Amniotic epithelial cell (primary cell): ENCODE measurements at places on chromosomes 16 and 17.

- DNase-seq: no peak
Measured at GRCh38 chr17:82400830-82401229, 17.3 kb upstream of the HEXD start.

DNA sequence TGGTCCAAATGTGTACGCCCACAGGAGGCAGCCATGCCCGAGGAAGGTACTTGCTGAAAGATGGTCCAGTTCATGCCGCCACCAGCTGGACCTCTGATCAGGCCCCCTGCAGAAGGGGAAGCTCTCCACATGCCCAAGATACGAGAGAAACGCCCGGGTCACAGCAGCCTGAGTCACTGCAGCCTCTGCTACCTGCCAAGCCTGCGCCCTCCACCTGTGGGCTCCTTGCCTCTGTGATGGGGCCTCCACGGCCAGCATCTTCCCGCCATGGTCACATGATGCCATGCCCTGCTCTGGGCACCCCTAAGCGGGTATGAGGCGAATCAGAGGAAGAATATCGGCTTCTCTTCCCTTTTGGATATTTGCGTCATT, 13.7 kb upstream of the KREMEN2 start:
- no peak for DNase-seq

GRCh38 chr17:76700270-76700616, 10.5 kb downstream of the MXRA7 start:
- DNase-seq: no peak

- no peak for DNase-seq
Measured at GRCh38 chr16:65889533-65889966, 476.9 kb upstream of the CDH5 start.

- DNase-seq: no peak
Measured at GRCh38 chr17:44078412-44078811, 7.9 kb downstream of the G6PC3 start.

DNA sequence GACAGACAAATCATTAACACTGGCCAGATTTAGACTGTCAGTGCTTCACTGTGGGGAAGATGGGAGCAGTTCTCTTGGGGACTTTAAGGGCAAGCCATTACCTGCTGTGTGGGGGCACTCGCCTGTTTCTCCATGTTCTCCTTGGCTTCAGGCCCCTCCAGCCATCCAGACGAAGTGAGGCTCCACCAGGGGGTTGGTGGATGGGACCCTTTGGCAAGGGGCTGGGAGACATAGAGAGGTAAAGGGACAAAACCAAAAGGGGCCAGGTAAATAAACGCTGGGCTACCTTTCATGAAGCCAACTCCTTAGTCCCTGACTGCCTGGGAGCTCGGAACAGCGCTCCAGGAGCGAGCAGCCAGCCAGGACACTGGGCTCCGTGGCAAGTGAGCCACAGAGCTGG, 14.0 kb downstream of the TBX4 start:
- no peak for DNase-seq

- DNase-seq: no peak
Measured at GRCh38 chr17:67055041-67055443, 10.7 kb downstream of the CACNG1 start.

DNA sequence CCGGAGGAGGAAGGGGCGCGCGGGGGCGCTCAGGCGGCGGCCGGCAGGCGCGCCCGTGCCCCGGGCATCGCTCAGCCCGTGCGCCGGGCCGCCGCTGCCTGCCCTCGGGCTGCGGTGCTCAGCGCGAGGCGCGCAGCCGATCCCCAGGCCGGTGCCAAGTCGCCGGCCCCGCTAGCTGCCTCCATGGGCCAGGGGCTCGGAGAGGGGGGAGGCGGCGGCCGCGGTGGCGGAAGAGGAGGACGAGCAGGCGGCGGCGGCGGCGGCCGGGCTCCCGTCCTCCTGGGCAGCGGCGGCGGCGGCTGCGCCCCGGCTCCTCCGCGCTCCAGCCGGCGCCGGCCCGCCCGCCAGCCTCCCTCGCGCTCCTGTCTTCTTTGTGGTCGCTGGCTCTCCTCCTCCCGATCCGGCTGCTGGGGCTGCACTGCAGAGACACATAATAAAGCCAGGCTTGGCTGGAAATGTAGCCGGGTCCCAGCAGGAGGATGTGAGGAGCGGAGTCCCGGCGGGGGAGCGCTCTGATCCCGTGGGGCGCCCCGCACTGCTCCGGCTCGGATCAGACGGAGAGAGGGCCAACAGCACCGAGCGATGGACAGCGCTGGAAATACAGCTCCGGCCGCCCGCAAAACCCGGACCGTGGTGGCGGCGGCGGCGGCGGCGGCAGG, 889 bp upstream of the ZNF423 start:
- peak; percentile 66 for DNase-seq

GRCh38 chr16:51431517-51432241, 280.6 kb upstream of the SALL1 start:
- DNase-seq: peak; percentile 99

- no peak for DNase-seq
Measured at GRCh38 chr17:29705386-29705785, 82.7 kb upstream of the CORO6 start.

DNA sequence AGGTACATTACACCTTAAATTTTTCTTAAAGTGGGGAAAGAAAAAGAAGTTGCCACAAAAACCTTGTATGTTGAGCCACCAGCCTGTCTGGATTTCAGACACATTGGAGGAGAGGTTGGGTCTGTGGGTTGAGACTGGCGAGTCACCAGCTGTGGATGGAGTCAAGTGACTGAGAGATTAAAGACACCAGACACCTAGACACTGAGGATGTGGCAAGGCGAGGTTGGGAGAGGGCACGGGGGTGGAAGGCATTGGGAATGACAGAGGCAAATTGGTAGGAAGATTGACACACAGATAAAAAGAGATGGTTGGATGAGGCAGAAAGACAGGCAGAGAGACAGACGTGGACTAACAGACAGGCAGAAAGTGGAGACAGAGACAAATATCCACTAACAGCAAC, 49.6 kb downstream of the KCNJ12 start:
- DNase-seq: peak; percentile 6

GRCh38 chr17:11668618-11669017, 70.3 kb downstream of the DNAH9 start:
- DNase-seq: no peak

GRCh38 chr16:15899538-15900100, 11.2 kb upstream of the CEP20 start:
- DNase-seq: peak; percentile 77

- peak; percentile 60 for DNase-seq
Measured at GRCh38 chr17:29358416-29358815, 31.7 kb upstream of the TAOK1 start.

DNA sequence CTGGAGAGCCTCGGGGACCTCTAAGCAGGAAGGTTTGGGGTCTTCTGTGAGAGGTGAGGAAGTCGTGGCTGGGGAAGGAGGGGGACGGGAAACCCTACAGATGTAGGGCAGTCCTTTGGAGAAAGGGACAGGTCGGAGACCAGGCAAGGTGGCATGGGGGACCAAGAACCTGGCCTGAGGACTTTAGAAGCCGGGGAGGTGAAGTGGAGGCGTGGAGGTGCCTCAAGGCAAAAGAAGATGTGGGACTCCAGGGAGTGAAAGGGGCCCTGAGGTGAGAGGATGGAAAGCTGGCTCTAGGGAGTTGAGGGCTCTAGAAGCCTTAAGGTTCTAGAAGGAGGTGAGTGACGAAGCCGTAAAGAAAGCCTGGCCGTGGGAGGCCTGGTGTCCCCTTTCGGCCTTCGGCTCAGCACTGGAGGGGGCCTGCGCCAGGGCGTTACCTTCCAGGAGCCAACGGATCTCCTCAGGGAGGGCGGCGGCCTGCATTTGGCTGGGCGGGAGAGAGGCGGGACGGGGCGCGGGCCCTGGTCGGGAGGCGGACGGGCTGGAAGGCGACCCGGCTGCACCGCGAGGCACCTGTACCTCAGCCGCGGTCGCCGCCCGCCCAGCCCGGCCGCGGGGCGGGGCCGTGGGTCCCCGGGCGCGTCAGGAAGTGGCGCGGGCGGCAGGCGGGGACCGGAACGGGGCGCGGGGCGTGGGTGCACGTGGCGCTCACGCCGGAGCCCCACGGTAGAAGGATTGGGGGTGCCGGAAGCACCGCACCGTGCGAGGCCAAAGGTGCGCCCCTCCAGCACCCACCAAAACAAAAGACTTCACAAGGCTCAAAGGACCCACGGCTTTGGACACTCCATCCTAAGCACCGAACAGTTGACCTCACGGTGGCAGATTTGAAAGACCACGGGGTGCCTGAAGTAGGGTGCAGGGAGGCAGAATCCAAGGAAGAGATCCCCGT, at the start of gene SKAP1:
TSS of gene SKAP1 (minus strand) at position 577 of the 949 bp plus-strand sequence.
- DNase-seq: no peak

DNA sequence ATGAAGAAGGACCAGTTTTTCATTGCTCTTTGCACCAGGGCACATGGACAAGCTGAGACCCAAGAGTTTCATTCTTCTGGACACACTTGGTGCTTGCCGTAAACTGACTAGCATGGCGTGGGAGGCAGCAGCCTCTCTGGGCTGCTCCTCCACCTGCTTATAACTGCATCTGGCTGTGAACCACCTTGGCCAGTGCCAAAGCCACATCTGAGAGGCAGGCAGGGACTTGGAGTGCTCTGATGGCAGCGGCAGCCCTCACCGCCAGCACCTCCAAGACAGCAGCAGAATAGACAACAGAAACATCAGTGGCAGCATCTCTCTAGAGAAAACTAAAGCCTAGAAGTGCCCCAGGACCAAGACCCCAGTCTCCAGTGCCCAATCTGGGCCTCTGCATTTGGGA, 4.7 kb downstream of the KRT37 start:
- no peak for DNase-seq

- DNase-seq: no peak
Measured at GRCh38 chr17:36641877-36642845, 40.8 kb downstream of the MRM1 start.

GRCh38 chr16:50466170-50466569, 82.0 kb upstream of the NKD1 start:
- no peak for DNase-seq

- DNase-seq: no peak
Measured at GRCh38 chr16:85243308-85243707, 131.0 kb upstream of the CIBAR2 start.

DNA sequence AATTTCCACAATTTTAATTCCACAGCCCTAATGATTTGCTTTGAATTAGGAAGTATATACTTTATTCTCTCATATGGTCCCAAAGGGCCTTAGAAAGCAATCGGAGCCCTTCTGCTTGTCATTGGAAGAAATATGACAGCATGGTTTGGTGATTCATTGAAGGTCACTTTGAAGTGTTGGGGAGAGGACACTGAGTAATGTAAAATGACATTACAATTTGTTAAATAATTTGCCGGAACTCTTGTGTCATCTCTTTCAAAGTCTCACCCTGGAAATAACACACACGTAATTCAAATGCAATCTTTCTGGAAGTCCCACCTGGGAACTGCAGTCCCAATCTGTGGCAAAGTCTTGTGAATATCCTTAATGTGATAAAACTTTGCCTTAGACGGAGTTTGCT, 59.8 kb downstream of the BMERB1 start:
- DNase-seq: no peak

DNA sequence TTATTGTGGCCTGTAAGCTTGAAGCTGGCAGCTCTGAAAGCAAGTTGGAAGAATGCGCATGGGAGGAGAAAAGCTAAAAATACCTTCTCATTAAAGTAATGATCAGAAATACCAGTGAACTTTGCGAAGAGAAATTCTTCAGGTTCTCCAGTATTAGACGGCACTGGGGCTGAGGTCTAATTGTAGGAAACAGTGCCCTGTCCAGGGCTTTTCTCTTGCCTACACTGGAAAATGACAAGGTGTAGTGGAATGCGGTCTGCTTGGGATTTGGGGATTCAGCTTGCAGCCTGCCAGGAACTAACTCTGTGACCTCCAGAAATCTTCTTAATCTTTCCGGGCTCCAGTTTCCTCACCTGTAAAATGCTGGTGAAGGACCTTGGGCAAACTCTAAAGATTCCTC, 53.3 kb upstream of the KCNJ16 start:
- no peak for DNase-seq

DNA sequence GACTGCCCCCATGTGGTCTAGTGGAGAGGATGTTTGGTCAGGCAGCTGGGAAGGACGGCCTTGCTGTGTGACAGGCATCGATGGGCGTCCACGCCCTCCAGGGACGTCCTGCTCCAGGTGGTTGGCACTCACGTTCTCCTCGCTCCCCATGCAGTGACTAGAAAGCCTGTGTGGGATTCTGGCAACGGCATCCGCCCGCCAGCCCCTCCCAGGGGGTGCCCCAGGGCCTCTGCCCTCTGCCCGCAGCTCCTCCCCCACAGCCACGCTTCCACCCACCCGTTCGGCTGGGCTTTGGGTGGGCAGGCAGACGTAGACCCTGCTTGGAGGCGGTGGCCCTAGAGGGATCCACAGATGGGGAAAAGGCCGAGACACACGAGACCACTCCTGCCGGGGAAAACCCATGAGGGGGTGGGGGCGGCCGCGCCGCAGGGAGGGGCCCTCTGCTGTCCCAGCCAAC, 4.7 kb upstream of the IL17C start:
- no peak for DNase-seq

GRCh38 chr17:45240905-45241327, 19.2 kb downstream of the FMNL1 start:
- DNase-seq: no peak

- DNase-seq: no peak
Measured at GRCh38 chr17:2436316-2436905, 35.6 kb upstream of the MNT start.

GRCh38 chr17:16158714-16159113, 56.6 kb downstream of the NCOR1 start:
- DNase-seq: peak; percentile 57

DNA sequence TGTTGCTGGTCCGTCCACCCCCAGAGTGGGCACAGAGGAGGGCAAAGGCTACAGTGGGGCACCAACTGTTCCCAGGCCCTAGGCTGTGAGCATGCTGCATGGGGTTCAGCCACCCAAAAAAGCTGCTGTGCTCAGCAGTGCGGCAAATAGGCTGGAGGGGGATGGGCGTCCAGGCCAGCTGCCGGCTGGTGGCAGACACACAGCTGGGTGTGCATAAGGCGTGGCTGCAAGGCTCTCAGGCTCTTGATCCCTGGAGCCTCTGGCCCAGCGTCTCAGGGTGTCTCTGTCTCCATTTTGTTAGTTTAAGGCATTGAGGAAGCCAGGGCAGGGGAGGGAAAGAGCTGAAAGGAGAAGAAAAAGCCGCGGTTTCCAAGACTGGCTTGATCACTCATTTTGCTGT, 8.8 kb downstream of the RPL19 start:
- no peak for DNase-seq

- no peak for DNase-seq
Measured at GRCh38 chr16:28184625-28185024, 27.1 kb downstream of the XPO6 start.

GRCh38 chr17:67386965-67387551, 10.0 kb downstream of the PITPNC1 start:
- DNase-seq: peak; percentile 21
